Activated effector memory CD4-positive, alpha-beta T cell treated with Interleukin-2 at 50 U/mL for 16 hours (primary cell): ENCODE measurements at places on chromosomes 7 and 10.

DNA sequence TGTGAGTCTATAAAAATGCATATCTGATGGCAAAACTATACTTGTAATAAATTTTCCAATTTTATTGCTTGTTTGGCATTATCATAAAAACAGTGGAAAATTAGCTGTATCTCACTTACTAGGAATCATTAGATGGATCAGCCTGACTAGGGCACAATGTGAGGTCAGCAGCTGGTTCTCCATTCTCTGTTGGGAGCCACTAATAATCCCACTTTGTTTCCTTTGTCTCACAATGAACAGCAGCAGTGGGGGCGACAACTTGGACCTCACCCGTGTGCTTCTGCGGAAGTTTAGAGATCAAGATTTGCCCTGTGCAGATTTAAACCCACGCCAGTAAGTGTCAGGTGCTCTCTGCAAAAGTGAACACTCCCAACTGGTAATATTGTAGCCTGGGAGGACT lies 295.5 kb downstream of the ABCA13 start:
- DNase-seq = no peak

GRCh38 chr10:28975891-28976531 lies 298.7 kb downstream of the BAMBI start:
- DNase-seq = no peak

- DNase-seq = no peak
Observed at GRCh38 chr7:117118579-117119180, 165.4 kb downstream of the ST7 start.

GRCh38 chr10:13346283-13347042 lies 1.6 kb downstream of the SEPHS1 start:
- DNase-seq = no peak

DNA sequence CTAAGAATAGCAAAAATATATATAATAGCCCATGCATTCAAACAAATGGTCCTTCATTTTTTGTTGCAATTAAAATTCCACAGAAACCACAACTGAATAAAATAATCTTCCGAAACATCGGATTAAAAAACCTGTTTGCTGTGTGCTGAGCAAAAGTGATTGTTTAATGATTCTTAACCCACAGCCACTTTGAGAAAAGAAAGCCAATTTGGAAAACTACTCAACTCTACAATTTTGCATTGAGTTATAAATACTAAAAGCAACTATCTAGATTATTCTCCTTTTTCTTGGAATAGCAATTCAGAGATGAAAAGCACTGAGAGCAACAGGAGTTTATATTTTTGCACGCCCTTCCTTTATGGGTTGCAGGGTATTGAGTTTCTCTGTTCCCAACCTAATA lies 8.0 kb downstream of the ADRB1 start:
- DNase-seq = no peak

DNA sequence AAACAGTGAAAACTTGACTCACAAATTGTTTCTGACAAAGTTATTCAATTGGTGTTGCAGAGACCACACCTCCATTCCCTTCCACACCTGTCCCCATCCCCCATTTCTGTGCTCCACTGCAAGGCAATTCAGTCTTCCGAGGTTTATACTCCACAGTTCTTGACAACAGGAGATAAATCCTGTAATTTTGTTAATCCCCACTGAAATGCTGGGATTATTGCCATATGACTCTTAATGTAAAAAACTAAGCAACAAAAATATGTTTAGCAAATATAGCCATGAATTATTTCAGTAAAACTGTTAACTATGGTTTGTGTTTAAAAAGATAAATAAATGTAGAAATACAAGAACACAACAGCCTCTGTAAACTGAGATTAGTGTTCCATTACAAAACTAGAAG lies 170.1 kb upstream of the SEMA3D start:
- DNase-seq = no peak

GRCh38 chr7:41809116-41809515 lies 106.2 kb upstream of the INHBA start:
- DNase-seq = no peak

GRCh38 chr10:68023292-68023691 lies 51.8 kb downstream of the HERC4 start:
- DNase-seq = no peak

DNA sequence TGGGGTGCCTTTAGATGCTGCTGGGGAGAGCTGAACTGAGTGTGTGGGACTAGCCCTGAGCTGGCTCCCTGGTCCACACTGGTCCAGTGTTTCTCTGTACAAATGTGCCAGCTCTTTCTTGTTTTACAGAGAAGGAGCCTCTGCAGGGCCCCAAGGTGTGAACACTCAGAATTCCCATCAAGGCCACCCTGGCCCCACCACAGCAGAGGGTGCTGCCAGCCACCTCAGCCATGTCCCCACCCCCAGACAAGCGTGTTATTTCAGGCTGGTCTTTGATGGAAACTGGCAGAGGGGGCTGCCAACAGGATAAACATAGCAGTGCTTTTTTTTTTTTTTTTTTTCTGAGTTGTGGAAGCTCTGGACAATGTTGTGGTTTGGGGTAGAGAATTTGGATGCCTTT lies 68.5 kb upstream of the LRRC18 start:
- no peak for DNase-seq

- no peak for DNase-seq
Observed at GRCh38 chr7:34107276-34107675, 201.9 kb downstream of the BMPER start.

GRCh38 chr10:58140691-58141347 lies 126.9 kb downstream of the IPMK start:
- DNase-seq = no peak

- no peak for DNase-seq
Observed at GRCh38 chr7:118734541-118734940, 510.0 kb downstream of the ANKRD7 start.

DNA sequence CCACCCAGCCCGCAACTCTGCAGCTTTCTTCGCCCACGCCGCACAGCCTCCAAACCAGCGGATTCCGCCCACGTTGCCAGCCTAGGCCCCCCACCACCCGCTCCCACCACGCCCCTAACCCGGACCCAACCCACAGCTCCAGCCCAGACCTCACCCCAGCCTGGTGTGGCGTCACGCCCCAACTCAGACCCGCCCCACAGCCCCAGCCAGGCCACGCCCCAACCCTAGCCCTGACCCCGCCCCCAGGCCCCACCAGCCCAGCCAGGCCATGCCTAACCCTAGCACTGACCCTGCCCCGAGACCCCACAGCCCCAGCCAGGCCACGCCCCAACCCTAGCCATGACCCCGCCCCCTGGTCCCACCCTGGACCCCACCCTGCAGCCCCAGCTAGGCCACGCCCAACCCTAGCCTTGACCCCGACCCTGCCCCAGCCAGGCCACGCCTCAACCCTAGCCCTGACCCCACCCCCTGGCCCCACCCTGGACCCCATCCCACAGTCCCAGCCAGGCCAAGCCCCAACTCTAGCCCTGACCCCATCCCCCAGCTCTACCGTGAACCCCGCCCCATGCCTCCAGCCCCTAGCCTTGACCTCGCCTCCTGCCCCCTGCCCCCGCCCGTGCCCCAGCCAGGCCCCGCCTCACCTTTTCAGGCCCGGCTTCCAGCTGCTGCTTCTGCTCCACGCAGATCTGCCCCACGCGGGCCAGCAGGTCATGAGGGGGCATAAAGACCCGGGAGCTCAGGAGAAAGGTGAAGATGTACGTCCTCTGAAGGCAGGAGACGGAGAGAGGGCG lies 64.0 kb downstream of the RASGEF1A start:
- no peak for DNase-seq
